ENCODE measurements at places on chromosomes 2 and 18. TPM values are rescaled to one million over a fixed set of nuclear protein-coding genes. Genes with fewer than 3 reads are reported as not detected.

The SH3BP4 gene
- polyA plus RNA-seq = 33.3 TPM

The CLHC1 gene
- polyA plus RNA-seq = 21.2 TPM

The TRPM8 gene
- polyA plus RNA-seq = 5.2 TPM

The DSG1 gene
- polyA plus RNA-seq = 5.4 TPM

The MC5R gene
- polyA plus RNA-seq = not detected

The FBLN7 gene
- 3.1 TPM for polyA plus RNA-seq

The RIT2 gene
- 0.82 TPM for polyA plus RNA-seq

The UGT1A4 gene
- 0.25 TPM for polyA plus RNA-seq

DNA sequence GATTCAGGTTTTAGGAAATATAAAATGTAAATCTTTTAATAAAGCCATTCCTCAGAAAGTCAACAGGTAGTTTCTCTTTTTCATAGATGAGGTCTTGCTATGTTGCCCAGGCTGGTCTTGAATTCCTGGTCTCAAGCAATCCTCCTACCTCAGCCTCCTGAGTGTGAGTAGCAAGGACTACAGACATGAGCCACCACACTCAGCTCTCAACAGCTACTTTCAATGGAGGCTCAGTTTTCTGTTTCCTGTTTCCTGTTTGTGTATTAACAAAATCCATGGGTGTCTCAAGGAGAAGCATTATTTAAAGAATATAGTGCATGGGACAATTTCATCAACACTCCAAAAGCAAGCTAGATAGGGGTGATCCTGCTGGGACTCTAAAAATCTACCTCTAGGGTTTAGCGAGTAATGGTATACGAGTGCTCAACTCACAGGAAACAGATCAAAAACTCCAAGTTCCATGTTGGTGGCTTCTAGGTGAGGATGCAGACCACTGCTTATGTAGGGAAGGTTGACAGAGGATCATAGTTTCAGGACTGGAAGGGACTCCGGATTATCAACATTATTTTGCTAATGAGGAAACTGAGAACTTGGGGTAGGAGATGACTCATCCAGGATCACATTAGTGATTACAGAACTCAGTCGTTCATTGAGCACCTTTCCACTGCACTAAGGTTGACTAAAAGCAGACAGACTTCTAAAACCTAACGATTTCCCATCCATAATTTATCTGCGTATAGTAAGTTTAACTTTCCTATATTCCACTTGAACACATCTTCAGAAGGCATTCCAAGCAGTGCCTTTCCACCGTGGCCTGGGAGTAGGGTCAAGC lies 61.7 kb upstream of the WIPF1 start:
- no peak for DNase-seq

GRCh38 chr18:48991319-48991660 lies 40.5 kb upstream of the SMAD7 start:
- no peak for DNase-seq

DNA sequence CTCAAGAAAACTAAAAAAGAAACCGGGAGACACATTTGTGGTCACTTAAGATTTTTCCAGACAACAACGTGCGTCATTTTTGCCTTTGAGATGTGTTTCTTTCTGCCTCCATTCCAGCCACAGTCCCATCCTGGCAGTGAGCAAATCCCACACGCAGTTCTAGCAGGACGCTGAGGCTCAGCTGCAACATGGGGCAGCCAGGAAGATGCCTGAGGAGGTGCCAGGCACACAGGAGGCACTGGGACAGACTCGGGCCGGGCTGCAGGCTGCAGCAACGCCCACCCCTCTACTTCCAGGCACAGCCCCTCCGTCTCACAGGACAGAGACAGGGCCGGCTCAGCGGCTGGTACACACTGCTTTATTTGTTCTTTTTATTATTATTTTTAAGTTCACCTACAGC lies 13.1 kb downstream of the KLF11 start:
- no peak for DNase-seq

- no peak for DNase-seq
Measured at GRCh38 chr2:32711219-32711618, 83.4 kb downstream of the TTC27 start.

- DNase-seq = no peak
Measured at GRCh38 chr2:42321452-42322064, 39.5 kb downstream of the COX7A2L start.

DNA sequence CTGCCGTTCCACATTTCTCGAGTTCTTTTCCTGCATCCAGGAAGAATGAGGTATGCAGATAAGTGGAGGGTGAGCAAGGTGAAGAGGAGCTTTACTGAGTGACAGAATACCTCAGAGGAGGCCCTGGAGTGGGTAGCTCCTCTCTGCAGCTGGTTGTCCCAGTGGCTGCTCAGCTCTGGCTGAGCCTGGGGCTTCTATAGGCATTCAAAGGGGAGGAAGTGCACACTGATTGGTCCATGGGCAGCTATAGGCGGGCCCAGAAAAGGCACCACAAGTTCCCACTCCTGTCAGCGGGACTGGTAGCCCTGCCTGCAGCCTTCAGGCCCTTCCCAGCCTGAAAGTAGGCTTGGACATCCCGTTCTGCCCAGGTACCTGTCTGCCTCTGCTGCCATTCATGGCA lies 94.7 kb downstream of the DOK6 start:
- DNase-seq = no peak

- DNase-seq = no peak
Measured at GRCh38 chr2:207394812-207395534, 134.8 kb upstream of the CREB1 start.

DNA sequence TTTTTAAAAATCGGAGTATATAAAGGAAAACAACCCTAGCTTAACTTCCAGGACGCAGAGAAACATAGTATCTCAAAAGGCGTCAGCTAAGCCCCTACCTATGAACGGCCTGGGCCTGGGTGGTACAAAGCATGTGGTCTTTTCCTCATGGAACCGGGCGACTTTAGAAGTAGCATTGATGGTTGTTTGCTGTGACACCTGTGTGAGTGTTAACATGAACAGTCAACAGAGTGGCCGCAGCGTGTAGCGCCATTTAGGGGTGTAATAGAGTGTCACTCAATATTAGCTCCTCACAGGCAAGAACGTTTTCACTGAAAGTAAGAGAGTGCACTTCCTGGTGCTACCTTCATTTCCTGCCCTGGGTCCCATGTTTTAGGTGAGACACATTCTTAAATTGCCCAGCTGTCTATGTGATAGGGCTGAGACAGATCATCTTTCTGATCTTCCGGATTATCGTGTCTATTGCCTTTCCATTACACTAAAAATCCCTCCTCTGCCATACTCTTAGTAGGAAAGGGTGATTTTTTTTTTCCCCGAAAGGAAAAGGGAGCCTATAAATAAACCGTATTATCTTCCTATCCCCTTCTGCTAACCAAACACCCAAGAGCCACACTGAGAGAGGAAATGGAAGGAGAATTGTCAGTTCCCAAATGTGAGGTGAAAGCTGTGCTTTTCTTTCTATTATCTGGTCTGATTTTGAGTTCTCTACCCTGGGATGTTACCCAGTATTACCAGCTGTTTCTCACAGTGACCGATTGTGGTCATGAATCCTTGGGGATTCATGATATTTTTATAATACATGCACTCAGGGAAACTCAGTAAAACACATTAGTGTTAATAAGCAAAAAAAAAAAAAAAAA lies 1.3 kb downstream of the GORASP2 start:
- peak; percentile 54 for DNase-seq

- no peak for DNase-seq
Measured at GRCh38 chr2:86006524-86006923, 99.2 kb downstream of the POLR1A start.

DNA sequence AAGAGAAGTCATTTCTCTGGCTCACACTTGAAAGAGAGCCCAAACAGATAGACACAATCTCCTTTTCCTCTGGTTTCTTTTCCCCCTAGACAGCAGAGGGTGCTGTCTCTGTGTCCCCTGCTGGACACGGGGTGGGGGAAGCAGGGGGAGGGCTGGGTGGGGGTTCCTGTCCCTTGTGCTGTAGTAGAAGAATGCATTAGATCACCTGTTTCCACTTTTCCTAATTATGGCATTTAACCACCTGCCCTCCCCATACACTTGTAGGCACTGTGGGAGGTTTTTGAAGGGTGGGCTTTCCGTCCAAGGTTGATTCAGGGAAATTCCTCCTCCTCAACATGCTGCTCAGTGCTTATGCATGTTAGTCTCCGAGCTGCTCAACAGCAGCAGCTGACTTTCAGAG lies 206.2 kb upstream of the EPAS1 start:
- DNase-seq = no peak

DNA sequence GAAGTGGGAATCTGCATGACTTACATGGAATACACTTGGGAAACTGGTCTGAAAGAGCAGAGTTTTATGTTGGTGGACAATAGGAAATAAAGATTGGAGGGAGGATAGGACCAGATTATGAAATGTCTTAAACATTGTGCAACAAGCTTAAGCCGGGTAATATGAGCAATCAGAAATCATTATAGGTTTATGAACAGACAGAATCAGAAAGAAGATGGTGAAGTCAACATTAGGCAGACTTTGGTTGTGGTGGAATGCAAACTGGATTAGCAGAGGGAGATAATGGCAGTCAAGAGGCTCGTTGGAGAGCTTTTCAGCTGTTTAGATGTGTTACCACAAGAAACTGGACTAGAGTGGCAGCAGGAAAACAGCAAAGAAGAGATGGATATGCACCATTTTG lies 43.5 kb downstream of the CRIM1 start:
- no peak for DNase-seq

GRCh38 chr2:167759531-167759930 lies 487.9 kb downstream of the STK39 start:
- no peak for DNase-seq

DNA sequence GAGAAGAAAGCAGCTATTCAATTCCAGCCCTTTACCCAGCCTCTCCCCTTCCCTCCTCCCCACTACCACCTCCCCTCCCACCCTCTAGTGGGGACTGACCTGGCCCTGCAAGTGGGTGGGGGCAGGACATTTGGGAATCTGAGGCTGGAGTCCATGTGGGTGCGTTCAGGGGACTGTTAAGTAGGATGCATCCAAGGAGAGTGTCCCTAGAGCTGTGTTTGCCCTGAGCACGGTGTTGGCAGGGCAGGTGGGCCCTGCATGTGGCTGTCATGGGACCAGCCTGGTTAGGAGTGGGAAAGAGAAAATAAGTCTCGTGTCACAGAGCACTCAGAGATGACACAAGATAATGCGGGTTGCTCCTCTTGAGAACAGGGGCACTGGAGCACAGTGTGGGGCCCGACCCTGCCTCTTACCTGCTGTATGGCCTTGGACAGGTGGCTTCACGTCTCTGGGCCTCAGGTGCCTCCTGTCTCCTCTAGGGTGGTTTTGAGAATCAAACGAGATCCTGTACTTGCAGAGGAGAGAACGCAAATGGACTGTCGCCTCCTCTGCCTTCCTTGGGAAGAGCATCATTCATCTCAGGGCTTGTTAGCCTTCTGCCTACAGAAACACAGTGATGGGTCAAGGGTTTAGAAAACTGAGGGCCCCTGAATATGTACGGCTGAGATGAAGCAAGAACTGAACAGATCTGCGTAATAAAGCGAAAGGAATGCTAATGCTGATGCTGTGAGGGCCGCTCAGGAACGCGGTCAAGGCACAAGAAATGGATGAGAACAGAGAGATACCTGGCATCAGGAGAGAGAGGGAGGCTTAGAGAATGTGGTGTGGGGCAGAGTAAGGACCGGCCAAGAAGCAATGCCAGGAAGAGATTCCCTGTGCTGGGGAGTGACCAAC lies 187.7 kb upstream of the HAAO start:
- no peak for DNase-seq

DNA sequence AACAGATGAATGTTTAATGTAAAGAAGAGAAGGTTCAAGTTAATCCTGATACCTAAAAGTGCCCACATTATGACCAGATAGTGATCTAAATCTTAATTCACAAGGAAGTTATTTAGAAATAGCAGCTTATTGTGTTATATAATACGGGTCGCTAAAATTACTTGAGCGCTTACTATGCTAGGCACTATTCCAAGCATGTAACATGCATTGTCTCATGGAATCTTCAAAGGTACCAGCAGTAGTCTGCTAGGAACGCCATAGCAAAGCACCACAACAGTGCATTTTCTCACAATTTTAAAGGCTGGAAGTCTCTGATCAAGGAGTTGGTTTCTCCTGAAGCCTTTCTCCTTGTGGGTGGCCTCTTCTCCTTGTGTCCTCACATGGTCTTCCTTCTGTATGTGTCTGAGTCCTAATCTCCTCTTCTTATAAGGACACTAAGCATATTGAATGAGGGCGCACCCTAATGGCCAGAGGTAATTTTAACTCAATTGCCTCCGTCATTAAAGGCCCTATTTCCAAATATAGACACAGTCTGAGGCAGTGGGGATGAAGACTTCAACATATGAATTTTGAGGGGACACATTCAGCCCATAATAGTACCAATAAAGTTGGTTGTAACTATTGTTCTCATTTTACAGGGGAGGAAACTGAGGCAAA lies 118.4 kb downstream of the LRRC30 start:
- DNase-seq = no peak

DNA sequence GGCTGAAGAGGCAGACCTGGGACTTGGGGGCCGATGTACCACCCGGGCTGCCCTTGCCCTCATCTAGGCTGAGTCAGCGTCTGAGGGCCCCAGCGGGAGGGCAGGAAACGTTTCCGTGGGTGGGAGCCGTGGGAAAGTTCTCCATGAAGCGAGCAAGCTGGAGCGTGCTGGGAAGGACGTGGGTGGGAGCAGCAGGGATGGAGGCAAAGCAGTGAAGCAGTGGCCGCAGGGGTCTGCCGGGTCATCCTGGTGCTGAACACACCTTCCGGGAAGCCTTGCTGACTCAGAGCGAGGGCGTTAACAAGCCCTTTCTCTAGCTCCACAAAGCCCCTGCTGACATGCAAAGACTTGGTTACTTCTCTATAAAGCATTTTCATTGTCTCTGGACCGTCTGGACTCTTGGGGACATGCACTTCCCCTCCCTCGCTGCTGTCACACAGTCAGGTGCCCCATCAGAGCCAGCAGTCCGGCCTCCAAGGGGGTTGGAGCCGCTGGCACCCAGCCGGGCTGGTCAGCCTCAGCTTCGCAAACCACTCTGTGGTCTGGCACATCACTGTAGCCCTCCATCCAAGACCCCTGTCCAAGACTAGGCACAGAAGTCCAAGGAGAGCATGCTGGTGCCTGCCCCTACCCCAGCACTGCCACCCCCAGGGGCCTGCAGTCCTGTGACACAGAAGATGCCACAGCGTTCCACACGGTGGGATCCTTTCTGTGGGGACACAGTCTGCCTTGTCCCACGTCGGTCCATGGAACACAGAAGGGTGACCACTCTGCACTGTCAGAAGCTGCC lies 115.1 kb upstream of the GPC1 start:
- no peak for DNase-seq

GRCh38 chr18:41134426-41134825 lies 820.6 kb upstream of the PIK3C3 start:
- no peak for DNase-seq

DNA sequence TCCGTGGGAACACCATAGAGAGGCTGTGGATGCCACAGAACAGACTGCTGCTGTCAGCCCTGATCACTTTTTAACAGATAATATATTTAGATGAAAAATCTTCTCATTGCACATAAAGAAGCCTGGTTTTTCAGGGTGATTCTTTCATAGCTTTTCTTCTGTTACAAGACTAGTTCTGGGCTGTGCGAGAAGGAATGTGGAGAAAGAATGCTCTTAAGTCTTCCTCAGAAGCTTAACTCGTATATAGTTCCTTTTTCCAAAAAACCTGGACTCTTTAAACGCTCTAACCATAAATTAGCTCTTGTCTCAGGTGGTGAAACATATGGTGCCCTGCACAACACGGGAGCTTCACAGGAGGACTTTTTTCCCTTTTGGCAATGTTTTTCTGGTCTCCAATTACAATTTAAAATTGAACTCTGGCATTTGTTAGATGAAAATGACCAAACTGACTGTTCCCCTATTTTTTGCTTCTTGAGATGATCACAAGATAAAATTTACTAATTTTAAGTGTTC lies 125.9 kb upstream of the SMAD7 start:
- no peak for DNase-seq

Data from testis (tissue), 5 donors.